Erythroblast (primary cell): ENCODE measurements at places on chromosomes 7 and 10.

DNA sequence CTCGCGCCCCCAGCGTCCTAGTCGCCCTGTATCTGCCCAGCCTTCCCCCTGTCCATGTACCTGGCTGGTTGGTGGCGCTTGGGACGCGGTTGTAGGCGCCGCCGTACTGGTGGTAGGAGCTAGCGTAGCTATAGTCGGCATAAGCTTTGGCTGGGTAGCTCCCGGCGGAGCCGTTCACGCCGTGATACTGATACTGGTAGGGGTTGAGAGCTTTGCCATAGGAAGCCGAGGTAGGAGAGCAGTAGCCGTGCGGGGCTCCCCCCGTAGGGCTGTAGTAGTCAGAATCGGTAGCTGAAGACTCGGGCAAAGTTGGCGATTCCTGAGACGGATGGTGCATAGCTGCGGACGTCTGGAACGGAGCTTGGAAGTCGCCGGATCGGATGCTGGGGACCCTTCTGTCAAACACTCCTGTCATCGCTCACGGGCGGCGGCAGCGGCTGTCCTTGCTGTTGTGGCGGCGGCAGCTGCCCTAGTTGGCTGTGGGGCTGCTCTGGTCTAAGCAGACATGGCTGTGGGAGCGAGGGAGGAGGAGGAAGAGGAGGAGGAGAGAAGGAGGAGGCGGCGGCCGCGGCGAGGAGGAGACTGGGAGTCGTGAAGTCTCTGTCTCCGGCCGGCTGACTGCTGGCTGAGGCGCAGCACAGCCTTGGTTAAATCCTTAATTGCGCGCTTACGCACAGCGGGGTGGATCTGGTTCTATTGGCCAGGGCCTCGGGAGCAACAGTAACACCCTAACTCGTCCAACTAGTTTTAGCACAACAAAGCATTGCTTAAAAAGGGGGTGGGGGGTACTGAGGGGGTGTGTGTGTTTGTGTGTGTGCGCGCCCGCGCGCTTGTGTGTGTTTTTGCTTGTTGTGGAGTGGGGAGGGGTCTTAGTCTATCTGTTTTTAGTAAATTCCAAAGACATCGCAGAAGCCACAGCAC is at the start of gene DLX5:
TSS of gene DLX5 (minus strand) at position 623 of the 921 bp plus-strand sequence. CDS start at position 415, 208 bp downstream.
- no peak for DNase-seq

DNA sequence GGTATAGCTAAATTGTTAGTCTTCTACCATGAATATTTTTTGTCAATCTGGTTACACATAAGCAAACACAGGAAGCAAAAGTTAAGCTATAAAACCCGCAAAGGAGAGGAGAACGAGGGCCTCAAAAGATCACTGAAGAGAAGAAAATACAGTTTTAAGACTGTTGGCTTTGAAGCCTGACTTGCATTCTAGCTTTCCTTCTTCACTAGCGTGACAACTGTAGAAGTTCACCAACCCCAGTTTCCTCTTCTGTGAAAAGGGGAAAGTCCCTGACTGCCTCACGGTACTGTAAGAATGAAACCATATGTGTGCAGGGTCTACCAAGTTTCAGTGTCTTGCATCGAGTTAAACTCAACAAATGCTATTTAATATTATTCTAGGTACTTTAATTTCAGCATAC is 7.5 kb upstream of the LRRN3 start:
- no peak for DNase-seq

DNA sequence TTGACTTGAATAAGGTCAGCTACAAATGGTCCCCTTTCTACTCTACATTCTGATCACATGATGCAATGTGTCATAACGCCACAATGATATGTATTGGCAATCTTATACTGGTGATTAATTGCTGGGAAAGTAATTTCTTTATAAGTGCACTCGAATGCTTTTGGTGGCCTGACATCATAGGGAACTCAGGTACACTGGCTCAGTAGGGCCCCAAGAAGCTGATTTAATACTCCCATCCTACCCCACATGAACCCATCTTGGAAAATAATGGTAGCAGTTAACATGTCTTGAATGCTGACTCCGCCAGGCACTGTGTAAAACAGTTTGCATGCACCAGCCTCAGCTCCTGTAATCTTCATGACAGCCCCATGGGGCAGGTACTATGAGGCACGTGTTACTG is 186.9 kb downstream of the SNX10 start:
- no peak for DNase-seq

- no peak for DNase-seq
Measured at GRCh38 chr7:44150466-44150832, 9.3 kb upstream of the MYL7 start.

- no peak for DNase-seq
Measured at GRCh38 chr7:152523916-152524315, 88.1 kb upstream of the KMT2C start.

DNA sequence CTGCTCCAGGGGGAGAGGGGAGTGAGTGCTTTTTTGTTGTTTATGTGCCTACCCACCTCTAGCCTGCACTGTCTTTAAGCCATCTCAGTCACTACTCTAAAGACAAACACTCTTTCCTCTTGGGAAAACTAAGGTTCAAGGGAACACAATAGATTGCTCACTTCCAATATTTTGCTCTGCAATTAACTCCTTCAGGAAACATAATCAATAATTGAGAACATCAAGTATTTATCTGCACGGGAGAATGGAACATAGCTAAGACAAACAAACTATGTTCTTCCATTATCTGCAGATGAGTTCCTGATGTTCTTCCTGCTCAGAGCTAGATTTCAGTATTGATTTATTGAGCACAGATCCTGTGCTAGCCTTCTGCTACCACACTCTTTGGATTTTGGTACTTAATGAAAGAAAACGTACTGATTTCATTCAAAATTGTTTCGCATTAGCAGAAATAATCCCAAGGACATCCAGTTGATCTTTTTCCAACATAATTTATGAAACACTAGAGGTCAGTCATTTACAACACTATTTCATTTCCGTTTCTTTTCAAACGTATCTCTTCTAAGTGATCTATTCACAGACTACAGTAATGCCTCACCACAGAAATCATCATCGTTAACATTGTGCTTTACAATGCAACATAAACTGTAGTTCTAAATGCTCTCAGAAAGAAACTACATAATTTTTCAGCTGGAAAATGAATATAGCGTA is 8.3 kb downstream of the NEBL start:
- DNase-seq, result no peak

GRCh38 chr10:46525824-46526681 is 30.4 kb downstream of the GPRIN2 start:
- DNase-seq, result peak; percentile 55

GRCh38 chr7:46279290-46279689 is 358.2 kb upstream of the IGFBP3 start:
- DNase-seq, result no peak

- DNase-seq, result no peak
Measured at GRCh38 chr7:84950836-84951235, 236.0 kb downstream of the SEMA3D start.
